ENCODE measurements at places on chromosomes 12 and 14.

GRCh38 chr12:131845121-131845520, 16.9 kb downstream of the MMP17 start:
- DNase-seq = no peak

DNA sequence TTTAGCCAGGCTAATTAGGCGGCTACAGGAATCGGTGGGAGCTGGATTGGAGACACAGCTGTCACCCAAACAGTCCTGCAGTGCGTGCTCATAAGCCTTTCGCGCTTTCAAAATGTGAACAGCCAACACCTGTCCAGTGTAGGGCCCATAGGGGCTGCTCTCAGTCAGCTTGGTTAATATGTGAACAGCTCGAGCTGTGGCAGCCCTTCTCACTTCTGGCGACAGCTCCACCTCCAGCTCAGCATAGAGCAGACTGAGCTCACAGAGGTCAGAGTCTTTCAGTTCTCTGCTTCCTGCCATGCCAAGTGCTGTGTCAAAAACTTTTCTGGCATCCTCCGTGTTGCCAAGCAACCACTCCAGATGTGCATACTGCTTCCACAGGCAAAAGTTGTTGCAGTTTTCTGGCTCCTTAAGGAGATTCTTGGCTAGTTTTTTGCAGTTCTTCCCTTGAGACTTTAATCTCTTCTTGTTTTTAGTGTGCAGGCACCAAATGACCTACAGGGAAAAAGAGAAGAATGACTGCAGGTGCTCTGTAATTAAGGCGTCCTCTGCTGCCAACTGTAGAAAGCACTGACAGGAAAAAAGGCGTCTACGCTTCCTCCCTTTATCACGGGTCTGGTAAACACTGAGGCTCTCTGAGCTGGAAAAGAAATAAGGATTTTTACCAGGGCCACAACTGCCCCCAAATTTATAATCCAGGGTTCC, 32.5 kb downstream of the PSMC1 start:
- no peak for DNase-seq

GRCh38 chr12:32688786-32689185, 9.7 kb downstream of the DNM1L start:
- DNase-seq = no peak

DNA sequence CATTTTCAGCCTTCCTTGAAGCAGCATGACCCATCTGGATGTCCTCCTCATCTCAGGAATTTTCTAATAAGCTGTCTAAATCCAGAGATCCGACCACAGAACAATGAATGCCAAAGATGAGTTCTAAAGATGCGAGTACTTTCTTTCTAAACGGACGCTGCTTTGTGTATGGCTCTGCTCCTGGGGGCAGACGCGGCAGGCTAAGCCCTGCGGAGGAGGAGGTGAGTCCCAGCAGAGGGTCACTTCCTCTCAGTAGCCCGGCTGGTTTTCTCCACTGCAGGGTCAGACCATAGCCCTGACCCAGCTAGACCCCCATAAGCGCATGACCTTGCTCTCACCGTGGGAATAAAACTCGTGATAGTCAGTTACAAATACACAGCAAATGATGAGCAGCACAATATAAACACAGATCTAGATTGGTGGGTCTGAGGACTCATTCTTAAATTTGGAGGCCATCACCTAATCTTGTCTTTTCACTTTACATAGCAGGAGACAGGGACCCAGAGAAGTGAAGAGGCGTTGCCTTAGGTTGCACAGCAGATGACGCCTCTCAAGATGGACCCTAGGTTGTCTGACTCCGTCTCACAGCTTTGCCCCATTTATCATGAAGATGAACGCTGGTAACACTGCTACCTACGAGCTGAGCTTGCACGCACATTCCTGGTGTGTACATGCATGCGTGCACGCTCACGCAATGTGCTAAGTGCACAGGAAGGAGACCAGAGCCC, 16.6 kb downstream of the SSH1 start:
- DNase-seq = no peak

DNA sequence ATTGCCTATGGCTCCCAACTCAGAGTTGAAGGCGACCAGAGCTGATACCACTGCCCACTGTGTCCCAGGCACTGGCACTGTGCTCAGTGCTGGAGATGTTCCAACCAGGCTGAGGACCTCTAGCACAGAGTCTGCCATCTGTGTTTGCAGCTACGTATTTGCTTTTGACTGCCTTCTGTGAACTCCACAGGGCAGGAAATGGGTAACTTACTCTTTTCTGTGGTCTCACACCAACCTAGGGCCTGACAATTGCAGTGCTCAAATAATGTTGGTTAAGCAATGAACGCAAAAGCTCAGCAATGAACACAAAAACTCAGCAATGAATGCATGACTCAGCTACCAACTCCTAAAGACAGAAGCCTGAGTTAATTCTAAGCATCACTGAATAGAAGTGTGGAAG, 202.8 kb downstream of the NUAK1 start:
- no peak for DNase-seq

GRCh38 chr14:96711559-96712267, 85.5 kb upstream of the VRK1 start:
- DNase-seq = no peak

GRCh38 chr14:50774542-50775267, 56.3 kb downstream of the NIN start:
- DNase-seq = no peak

DNA sequence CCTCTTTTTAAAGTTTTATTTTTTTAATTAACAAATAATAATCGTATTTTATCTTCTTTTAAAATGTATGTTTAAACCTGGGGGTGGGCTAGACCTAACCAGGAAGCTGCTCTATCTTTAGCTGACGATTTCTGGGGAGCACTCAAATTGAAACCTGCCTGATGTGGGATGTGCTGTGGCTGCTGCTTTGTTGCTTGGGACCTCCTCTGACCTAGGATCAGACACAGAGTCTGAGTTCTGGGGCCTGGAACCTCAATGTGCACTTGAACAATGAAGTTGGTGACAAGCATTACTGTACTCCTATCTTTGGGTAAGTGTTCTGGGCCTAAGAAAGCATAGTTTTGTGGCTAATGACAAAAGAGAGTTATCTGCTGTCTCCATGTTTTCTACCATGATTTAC, 386.7 kb downstream of the DAD1 start:
- no peak for DNase-seq

GRCh38 chr14:57345106-57345505, 45.3 kb upstream of the NAA30 start:
- no peak for DNase-seq

DNA sequence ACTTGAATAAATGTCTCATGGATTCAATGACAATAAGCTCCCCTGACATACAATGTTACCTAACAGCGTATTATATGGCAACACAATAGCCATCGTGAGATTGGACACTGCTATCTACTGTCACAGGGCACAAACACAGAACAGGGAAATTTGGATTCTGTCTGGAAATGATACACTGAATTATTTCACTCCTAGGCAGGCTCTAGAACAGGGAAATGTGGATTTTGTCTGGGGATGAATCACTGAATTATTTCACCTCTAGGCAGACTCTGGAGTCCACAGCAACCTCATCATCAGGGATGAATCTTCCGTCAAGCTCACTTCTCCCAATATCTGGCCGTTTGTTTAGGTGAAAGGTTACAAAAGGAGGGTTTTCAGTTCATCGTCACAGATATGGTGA, 288.8 kb downstream of the TMEM132D start:
- no peak for DNase-seq

DNA sequence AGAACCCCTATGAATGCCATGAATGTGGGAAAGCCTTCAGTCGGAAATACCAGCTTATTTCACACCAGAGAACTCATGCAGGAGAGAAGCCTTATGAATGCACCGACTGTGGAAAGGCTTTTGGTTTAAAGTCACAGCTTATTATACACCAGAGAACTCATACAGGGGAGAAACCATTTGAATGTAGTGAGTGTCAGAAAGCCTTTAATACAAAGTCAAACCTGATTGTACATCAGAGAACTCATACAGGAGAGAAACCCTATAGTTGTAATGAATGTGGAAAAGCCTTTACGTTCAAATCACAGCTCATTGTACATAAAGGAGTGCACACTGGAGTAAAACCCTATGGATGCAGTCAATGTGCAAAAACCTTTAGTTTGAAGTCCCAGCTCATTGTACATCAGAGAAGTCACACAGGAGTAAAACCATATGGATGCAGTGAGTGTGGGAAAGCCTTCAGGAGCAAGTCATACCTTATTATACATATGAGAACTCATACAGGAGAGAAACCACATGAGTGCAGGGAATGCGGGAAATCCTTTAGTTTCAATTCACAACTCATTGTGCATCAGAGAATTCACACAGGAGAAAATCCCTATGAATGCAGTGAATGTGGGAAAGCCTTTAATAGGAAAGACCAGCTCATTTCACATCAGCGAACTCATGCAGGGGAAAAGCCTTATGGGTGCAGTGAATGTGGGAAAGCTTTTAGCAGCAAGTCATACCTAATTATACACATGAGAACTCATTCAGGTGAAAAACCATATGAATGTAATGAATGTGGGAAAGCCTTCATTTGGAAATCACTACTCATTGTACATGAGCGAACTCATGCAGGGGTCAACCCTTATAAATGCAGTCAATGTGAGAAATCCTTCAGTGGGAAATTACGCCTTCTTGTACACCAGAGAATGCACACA, 22.3 kb downstream of the ZNF268 start:
- no peak for DNase-seq

DNA sequence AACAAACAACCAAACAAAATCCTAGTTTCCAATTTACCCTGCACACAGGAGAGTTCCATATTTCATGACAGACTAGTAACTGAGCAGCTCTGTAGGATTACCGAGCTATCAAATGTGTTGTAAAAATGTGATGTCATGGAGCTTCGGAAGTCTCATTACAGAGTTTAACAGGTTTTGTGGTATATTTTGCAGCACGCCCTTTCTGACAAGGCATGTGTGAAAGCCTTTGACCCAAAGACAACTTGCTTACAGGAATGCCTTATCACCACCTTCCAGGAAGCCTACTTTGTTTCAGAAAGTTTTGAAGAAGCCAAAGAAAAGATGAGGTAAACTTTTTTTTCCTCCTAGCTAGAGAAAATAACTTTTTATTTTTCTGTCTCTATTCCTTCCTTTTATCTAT, 92.4 kb downstream of the TPH2 start:
- DNase-seq = no peak

DNA sequence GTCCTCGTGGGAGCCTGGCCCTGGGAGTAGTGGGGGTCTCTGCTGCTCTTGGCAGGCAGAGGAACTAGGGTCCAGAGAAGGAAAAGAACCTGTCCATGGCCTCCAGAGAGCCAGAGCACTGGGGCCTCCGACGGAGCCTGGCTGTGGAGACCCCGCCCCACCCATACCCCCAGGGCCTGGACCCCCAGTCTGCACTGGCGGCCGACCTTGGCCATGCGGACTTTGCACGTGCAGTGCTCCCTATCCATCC, 1.1 kb downstream of the BEGAIN start:
- DNase-seq = no peak

GRCh38 chr14:85475113-85475512, 54.8 kb upstream of the FLRT2 start:
- no peak for DNase-seq

- DNase-seq = no peak
These were observed 33.5 kb upstream of the ARHGAP5 start for GRCh38 chr14:32043624-32044023.

DNA sequence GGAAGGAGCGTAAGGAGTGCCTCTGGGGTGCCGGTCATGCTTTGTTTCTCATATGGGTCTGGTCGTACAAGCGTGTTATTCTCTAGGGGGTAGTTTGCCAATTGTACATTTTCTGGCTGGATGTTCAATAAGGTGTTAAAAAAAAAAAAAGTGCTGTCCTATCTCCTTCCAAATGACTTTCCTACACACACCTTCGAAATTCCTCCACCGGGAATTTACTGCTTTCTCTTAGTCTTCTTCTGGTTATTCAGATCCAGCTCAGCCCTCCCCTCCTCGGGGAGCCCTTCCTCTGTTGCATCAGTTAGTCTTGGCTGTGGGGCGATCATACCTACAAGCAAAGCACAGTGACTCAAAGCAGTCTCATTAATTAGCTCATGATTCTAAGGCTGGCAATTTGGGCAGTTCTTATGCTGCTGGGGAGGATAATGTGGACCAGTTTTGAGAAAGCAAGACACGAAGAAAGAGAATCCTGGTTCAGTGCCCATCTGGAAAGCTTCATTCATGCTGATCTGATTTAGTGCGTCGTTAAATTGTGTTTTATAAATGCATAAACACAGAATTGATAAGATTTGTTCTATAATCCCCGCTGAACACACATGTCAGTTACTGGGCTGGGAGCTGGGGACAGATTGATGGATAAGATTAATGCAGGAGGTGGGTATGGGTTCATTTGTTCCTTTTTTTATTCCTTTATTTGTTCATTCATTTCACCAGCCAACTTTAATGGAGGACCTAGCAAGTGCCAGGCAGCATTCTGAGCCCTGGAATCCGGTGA, 9.2 kb upstream of the CLMN start:
- no peak for DNase-seq

GRCh38 chr12:46354111-46354801, 18.3 kb downstream of the SLC38A2 start:
- no peak for DNase-seq

GRCh38 chr12:111066744-111067437, 146.5 kb upstream of the MYL2 start:
- DNase-seq = peak; percentile 55

- no peak for DNase-seq
These were observed 14.4 kb downstream of the G2E3 start for GRCh38 chr14:30573226-30573814.

- no peak for DNase-seq
These were observed 272.7 kb upstream of the DIO3 start for GRCh38 chr14:101288436-101289229.

DNA sequence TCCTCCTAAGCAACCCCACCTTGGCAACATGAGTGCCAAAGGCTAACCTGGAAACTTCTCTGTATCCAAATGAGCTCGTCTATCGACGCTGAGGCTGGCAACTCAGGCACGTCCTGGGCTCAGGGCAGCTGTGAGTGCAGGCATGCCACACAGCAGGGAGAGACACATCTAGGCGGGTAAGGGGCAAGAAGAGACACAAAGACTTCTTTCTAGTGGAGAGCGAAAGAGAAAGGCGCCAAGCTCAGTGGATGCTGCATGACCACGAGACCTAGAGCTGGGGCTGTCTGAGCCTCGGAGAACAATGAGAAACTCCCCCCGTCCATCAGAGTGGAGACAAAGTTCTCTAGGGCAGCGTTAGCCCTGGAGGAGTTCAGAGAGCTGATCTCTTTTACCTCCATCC, 170.4 kb downstream of the CALM1 start:
- DNase-seq = no peak

- DNase-seq = no peak
These were observed 5.1 kb upstream of the PAPOLA start for GRCh38 chr14:96497087-96497486.

- no peak for DNase-seq
These were observed 43.9 kb downstream of the TTC9 start for GRCh38 chr14:70685474-70686197.

DNA sequence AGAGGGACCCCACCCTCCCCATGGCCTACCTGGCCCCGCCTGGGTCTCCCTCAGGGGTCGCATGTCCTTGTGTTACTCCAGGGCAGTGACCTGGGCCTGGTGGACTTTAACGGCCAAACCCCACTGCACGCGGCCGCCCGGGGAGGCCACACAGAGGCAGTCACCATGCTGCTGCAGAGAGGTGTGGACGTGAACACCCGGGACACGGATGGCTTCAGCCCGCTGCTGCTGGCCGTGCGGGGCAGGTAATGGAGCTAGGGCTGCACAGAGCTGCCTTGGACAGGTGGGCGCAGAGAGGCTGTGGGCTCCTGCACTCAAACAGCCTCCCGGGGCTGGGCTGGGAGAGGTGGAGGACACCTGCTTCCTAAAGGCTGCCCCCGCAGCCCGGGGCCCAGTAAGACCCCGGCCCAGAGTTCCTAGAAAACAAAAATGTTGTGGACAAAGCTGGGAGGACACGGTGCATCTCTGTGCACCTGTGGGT, 21.6 kb downstream of the ASPG start:
- DNase-seq = no peak

- no peak for DNase-seq
These were observed 28.8 kb downstream of the CLMN start for GRCh38 chr14:95290871-95291431.

All from HEK293T (cell line).